ENCODE measurements at places on chromosomes 7 and 10.

DNA sequence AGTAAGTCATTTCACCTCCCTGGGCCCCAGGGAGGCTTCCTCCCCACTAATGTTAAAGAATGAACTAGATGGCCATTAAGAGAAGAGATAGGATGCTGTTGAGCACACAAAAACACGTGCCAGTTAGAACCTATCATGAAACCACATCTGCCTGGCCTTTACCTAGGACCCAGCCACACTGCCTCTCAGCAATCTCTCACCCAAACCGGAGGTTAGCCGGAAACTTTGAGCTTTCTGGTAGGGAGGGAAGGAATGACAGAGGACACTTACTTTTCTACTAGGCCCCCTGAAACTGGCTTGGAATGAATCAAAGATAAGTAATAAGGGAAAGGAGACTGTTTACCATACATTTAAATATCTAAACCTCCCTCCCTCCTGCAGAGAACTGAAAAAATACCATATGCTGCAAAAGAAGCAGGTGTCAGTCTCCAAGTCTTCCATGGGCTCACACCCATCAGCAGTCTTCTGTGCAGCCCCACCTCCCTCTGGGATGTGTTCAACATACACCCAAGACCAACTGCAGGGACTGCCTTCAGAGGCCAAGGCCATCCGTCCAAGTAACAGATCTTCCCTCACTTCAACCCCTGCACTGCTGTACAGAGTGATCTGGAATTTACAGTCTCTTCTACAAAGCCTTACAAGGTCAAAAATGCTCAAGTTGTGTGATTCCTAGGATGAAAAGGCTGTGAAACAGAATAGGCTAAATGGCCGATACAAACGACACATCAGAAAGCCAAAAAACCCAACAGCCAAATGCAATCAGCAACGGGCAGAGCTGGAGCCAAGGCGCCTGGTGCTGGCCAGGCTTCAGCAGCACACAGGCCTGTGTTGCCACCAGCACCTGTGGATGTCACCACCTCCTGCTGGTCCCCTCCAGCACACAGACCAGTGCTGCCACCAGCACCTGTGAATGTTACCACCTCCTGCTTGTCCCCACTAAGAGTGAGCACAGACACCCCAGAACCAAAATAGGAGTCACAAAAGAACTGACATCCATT, 42.4 kb downstream of the SORBS1 start:
- DNase-seq: no peak

DNA sequence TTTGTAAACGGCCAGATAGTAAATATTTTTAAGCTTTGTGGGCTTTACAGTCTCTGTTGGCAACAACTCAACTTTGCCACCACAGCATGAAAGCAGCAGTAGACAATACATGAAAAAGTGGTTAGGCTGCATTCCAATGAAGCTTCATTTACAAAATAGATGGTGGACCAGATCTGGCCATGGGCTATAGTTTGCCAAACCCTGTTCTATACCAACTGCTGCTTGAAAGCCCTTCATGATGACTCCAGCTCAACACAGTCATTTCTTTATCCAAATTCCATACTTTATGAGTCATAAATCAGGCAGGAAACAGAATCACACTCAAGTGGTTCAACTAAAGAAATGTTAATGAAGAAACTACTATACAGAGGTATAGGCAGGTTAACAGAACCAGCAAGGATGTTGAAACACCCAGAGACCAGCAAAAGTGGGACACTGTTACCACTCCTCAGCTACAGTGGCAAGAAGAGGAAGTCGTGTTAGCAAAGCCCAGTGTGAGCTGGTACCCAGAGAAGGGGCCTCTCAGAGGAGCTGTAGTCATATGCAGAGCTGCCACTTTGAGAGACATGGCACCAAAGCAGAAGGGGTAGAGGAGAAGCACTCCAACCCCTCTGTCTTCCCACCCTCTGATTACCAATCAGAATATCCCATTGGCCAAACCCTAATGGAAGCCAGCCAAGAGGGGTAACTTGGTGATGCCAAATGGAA, 72.5 kb downstream of the PRLHR start:
- DNase-seq: no peak

GRCh38 chr7:140778568-140778967, 82.1 kb downstream of the NDUFB2 start:
- DNase-seq: no peak

- DNase-seq: no peak
Measured at GRCh38 chr10:88528806-88529570, 54.1 kb downstream of the RNLS start.

DNA sequence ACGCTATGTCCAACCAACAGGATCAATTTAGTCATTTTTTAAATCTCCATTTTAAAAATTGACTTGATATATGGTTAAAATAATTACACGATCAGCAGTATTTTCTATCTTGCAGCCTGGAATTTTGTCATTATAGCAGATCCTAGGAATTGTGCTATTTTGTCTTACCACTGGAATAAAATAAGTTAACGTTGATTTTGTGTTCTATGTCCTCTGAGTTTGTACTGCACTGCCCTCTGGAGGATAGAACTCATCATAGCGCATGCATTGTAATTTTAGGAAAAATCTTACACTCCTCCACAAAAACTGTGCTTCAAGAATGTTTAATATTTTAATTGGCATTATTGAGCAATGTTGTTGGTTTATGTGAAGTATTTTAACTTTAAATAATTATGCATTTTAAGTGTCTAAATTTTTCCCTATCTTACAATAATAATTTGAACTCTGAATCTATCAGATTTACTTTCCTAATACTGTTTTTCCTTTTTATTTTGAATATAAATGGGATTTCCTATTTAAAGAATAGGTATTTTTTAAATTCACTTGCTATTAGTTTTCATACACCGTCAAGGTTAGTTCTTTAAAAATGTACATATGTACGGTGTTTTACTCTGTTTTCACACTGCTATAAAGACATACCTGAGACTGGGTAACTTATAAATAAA, 220.1 kb downstream of the PPP1R3A start:
- no peak for DNase-seq

DNA sequence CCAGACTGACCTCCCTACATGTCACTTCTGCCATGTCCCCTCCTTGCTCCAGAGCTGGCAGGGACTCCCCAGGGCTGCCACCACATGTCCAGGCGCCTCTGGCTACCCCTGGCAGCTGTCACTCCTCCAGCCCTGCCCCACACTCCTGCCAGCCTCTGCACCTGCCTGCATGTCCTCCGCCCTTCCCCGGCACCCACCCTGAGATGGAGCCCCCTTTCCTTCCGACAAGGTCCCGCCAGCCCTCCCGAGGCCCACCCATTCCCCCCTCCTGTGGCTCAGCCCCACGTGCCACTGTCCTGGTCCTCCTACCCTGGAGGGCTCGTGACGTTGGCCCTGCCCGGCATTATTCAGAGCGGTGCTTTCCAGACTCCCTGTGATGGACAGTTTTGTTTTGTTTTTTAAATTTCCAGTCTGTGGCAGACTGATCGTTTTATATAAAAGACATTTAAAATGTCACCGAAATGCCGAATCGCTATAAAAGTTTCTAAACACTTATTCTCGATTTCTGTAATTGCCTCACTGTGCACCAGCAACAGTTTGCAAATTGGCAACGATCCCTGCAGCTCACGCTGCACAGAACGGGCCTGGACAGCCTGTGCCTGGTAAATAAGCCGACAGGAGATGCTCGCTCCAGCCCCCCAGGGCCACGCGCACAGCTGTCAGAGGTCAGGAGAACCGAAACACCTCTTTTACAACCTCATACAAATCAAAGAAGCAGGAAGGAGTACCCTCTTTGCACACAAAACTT, 111.1 kb upstream of the SH2B2 start:
- DNase-seq: no peak

DNA sequence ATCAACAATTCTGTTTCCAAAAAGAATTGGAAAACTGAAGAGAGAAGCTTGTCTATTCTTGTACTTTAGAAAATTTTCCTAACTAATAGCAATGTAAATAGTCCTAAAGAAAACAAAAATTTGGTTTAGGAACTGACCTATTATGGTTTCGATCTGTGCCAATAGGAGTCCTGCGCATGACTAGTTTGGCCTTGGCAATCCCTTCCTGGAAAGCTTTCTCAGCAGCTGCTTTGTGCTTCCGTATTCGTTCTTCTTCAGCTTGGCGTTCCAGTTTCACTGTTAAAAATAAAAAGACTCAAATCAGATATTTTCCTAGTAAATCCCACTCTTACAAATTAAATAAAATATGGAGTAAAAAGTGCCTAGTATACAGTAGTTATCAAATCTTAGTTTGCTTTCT, 36.6 kb downstream of the FZD9 start:
- DNase-seq: no peak

- DNase-seq: no peak
Measured at GRCh38 chr10:14588084-14588937, 186.4 kb downstream of the FAM107B start.

- DNase-seq: no peak
Measured at GRCh38 chr7:124376111-124376510, 343.2 kb upstream of the TMEM229A start.

DNA sequence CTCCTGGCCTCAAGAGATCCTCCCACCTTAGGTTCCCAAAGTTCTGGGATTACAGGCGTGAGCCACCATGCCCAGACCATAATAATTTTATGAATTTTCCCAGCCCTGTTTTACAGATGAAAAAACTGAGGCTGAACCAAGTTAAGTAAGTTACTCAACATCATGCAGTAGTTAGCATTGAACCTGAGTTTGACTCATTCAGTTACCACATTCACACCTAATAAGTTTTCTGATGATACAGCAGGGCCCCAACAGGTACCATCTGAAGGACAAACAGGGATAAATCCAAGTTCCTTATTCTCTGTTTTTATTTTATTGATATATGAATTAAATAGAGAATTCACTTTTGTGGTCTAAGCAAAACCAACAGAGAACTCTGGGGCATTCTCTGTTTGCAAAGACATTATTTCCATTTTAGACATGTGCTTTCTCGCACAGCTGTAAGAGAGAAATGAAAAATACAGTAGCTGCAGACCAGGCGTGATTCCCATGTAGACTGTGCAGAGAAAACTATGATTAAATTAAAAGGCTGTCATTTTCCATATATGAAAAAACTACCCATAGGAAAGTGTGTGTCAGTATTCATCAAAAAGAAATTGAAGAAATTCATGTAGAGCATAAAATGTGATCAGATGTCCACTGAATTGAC, 26.6 kb downstream of the APBB1IP start:
- no peak for DNase-seq

- no peak for DNase-seq
Measured at GRCh38 chr10:72315611-72316385, 38.9 kb downstream of the DNAJB12 start.

DNA sequence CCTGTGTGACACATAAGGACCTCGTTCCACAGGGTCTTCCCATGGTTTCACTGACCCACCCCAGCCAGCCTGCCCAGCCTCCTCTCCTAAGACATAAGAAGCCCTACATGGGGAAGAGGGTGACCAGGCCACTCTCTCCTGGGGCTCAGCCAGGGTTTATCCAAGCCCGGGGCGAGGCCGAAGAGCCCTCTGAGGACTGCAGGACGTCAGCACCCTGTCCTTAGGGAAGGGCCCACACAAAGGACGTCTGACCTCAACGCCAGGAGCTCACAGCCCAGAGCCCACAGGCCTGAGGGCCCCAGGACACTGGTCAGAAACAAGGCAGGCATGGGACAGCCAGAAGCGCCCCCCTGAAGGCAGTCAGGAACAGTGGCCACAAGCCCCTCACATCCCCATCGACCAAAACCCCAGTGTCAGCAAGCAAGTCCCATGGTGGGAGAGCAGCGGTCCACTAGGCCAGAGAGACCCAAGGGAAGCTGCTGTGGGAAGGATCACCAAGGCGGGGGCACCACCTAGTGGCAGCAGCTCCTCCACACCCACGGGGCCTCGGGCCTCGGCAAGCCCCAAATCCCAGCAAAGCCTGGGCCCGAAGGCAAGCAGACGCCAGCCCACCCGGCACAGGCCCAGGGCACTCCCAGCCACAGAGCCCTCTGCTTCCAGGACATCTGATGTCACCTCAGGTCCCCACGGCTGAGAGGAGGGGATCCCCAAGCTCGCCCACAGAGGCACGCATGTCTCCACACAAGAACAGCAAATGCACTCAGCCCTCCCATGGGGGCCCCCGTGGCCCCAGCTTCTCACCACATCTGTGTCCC, 23.4 kb downstream of the MAD1L1 start:
- no peak for DNase-seq

- DNase-seq: no peak
Measured at GRCh38 chr7:127940381-127941160, 90.7 kb downstream of the LRRC4 start.

DNA sequence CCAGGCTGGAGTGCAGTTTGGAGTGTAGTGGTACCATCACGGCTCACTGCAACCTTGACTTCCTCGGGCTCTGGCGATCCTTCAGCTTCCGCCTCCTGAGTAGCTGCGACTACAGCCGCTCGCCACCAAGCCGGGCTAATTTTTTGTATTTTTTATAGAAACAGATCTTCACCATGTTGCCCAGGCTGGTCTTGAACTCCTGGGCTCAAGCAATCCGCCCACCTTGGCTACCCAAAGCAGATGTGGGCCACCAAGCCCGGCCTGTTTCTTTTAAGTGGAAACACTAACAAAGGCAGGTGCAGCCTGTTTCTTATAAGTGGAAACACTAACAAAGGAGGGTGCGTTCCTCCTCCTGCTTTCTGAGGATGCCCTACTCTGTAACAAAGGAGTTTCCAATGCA, 18.2 kb downstream of the PRF1 start:
- no peak for DNase-seq

DNA sequence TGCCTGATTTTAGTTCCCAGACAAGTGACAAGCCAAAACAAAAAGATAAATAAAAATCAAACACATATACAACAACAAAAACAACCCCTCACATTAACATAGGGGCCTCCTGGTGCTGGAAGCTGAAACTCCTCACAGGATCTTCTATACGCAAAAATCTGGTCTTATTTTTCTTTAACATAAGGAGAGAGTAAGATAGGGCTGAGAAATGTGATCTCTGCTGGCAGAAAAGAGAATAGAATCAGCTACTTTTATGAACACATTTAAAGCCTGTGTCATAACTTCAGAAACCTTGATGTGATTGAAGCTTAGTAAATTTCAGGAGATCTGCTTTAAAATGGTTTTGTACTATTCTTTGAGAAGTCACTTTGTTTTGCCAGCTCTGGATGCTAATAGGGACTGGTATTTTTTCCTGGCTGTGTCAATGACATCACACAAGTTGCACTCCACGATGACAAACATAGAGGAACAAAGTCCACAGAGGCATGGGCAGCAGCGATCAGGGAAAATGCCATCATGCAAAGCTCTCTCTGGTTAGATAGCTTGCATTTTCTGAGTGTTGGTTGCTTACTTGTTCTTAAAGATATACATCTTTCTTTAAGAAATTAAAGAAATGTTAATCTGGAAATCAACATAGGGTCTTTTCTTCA, 176.6 kb upstream of the SP4 start:
- DNase-seq: no peak

DNA sequence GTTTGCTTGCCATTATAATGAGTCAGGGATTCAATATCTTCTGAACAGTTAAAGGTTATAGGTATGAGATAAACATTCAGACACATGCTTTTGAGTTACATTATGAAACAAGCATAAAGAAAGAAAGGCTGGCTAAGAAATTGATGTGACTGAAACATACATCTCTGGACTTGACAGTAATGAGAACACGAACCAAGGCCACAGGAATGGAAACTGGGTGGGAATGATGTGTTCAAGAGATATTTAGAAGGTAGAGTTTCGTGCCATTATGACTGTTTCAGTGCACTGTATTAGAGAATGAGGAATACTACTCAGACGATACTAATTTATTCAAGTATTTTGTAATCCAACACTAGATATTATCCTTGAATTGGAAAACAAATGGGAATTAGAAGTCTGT, 332.1 kb upstream of the MAGI2 start:
- DNase-seq: no peak
